ENCODE measurements at places on chromosomes 2 and 18. TPM values are rescaled to one million over a fixed set of nuclear protein-coding genes. Genes with fewer than 3 reads are reported as not detected.
A peak's percentile ranks its signal among the peaks of the same experiment; 100 is the strongest.

CHRNA1 gene
- not detected for total RNA-seq

SERTAD2 gene
- total RNA-seq, result 6.2 TPM

GRCh38 chr18:76528477-76529432 is 33.7 kb upstream of the ZNF516 start:
- peak; percentile 48 for DNase-seq

DNA sequence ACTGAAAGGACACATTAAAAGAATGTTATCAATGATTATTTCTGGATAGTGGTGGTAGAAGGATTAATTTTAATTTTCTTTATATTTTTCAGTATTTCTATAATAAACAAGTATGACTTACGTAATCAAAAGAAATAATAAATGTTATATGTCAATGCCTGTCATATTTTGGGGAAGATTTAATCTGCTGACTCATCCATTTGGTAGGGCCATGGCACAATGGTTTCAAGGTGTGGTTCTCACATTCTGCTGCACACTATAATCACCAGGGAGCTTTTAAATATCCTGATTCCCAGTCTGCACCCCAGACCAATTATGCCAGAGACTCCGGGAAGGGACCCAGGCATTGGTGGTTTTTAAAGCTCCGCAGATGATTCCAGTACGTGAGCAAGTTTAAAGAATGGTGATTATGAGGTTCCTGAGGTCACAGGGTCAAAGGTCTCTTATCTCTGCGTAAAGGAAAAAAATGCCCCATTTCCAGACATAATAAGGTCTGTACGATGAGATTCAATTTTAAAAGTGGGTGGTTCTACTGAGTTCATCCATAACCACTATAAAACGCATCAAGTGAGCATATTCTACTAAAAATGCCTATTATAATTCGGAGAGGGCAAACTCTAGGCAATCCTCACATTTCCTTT is 27.2 kb downstream of the WIPF1 start:
- no peak for DNase-seq
